ENCODE measurements at places on chromosomes 2 and 18.

- DNase-seq, result no peak
Observed at GRCh38 chr2:239425631-239426030, 24.8 kb upstream of the HDAC4 start.

- DNase-seq, result no peak
Observed at GRCh38 chr2:232539298-232540231, at the start of gene CHRNG. Gene CHRNG (plus strand): TSS chr2:232539692. CDS start chr2:232539748, 56 bp downstream.

DNA sequence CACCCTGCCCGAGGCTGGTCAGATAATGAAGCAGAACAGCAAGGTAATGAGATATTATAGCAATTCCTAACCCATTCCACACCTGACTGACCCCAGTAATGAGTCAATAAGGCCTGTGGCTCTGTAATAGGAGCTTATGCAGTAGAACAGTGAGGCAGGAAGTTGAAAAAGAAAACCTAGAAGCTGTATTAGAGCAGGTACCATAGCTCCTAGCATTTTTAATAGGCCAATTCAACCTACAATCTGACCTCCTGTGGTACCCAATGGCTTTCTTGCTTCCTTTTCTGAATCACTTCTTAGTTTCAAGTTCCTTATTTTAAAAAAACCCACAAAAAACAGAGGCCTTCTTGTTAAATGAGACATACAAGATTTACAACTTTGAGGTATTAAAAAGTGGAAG, 43.6 kb upstream of the MAP2 start:
- peak; percentile 63 for DNase-seq

GRCh38 chr2:46847185-46847710, 68.4 kb downstream of the MCFD2 start:
- DNase-seq, result peak; percentile 92

- DNase-seq, result peak; percentile 3
Observed at GRCh38 chr2:173248381-173248780, 106.3 kb upstream of the CDCA7 start.

DNA sequence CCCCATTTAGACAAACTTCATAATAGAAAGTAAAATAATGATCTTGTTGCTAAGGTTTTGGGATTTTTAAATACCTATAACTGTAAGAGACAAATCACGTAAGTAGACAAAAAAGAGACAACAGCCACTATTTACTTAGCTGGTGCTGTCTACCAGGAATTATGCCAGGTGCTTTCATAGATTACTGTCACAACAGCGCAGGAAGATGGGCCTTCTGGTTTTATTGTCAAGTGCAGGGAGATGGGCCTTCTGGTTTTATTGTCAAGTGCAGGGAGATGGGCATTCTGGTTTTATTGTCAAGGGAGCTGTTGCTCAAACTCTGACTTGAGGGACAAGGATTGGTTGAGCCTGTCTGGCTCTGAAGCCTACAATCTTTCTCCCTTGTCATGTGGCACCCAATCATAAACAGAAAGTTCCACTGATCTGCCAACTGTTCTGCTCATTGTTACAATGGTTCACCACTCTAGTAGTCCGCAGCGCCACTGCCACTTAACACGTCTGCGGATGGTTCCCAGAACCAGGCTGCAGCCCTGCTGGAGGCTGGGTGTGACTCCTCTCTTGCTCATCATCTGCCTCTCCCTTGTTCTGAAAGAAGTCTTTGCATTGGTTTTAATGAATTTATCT, 95.0 kb downstream of the RNF144A start:
- DNase-seq, result peak; percentile 80

GRCh38 chr2:96240341-96241038, 25.3 kb downstream of the TMEM127 start:
- DNase-seq, result no peak

- DNase-seq, result no peak
Observed at GRCh38 chr2:172173174-172173706, 70.5 kb upstream of the DLX2 start.

- peak; percentile 83 for DNase-seq
Observed at GRCh38 chr2:60213865-60214625, 339.4 kb downstream of the BCL11A start.

DNA sequence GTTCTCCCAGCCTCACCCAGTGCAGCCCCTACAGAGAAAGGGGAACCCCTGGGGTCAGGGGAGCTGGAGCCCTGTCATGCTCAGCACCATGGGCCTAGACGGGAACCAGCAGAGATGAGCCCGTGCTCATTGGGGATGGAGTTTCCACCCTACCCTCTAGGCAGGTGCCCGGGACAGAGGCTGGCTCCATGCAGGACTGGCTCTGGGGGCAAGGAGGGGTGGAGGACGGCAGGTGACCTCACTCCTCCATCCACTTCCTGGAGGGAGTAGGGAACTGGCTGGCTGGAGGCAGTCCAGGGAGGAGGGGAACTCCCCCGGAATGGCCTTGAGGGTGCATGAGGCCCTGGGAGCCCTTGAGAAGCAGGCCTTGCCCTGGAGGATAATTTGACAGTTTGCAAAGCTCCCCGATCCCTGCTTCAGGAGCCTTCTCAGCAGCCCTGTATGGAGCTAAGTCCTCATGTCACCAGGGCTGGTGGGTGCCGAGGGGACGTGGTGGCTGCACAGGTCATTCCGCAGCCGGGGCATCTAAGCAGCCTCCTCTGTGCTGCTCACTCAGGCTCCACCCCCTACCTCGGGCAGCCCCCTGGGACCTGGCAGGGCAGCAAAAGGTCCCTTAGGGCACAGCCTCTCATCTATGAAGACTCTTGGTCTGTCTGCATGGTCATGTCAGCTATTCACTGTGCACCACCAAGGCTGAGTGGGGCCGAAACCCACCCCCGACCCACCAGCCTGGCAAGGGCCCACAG, 2.1 kb downstream of the NEURL3 start:
- no peak for DNase-seq

DNA sequence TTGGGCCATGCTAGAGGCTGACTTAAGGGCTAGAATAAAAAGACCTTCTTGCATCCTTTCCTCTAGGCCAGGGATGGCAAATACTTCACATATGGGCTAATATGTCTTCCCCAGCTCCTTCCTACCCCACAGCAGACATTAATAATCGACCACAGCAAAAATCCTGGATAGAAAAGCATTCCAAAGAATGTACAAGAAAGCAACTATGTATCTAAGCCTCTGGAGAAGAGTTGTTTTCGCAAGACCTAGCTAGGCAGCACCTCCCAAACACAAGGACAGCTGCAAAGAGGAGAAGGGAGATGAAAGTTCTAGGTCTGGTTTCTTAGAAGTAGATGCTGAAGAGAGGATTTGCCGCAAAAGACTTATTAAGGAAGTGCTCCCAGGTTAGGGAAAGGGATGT, 372.6 kb downstream of the SLC4A3 start:
- DNase-seq, result no peak

- no peak for DNase-seq
Observed at GRCh38 chr2:139622691-139623090, 842.5 kb upstream of the NXPH2 start.

GRCh38 chr18:10245846-10246175, 208.6 kb upstream of the APCDD1 start:
- no peak for DNase-seq

DNA sequence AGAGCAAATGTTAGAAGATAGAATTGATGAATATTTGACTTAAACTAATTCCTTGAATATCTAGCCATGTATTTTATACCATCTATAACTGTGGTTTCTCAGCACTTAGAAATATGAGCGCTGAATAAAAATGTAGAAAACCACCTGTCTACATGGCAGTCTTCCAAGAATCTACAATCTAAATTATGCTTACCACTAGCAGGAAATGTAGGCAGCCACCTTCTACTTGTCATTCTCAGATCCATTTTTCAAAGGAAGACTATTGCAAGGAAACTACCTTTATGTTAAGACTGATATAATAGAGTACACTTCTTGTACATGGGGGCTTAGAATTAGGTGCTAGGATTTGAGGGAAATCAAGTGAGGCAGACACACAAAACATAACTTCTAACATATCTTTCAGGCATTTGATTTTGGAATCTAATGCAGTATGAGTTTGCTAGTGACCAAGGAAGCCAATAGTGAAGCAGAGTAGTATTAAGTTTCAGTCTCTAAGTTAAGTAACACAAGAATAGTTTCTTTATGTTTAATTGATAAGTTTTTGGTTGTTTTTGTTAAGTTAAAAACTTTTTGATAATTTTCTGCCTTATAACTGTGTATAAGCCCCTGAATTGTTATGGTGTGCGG, 175.9 kb upstream of the ITGA4 start:
- no peak for DNase-seq

GRCh38 chr2:106294182-106294581, 100.1 kb upstream of the UXS1 start:
- DNase-seq, result no peak

GRCh38 chr2:37599688-37600525, 71.5 kb downstream of the CDC42EP3 start:
- no peak for DNase-seq

DNA sequence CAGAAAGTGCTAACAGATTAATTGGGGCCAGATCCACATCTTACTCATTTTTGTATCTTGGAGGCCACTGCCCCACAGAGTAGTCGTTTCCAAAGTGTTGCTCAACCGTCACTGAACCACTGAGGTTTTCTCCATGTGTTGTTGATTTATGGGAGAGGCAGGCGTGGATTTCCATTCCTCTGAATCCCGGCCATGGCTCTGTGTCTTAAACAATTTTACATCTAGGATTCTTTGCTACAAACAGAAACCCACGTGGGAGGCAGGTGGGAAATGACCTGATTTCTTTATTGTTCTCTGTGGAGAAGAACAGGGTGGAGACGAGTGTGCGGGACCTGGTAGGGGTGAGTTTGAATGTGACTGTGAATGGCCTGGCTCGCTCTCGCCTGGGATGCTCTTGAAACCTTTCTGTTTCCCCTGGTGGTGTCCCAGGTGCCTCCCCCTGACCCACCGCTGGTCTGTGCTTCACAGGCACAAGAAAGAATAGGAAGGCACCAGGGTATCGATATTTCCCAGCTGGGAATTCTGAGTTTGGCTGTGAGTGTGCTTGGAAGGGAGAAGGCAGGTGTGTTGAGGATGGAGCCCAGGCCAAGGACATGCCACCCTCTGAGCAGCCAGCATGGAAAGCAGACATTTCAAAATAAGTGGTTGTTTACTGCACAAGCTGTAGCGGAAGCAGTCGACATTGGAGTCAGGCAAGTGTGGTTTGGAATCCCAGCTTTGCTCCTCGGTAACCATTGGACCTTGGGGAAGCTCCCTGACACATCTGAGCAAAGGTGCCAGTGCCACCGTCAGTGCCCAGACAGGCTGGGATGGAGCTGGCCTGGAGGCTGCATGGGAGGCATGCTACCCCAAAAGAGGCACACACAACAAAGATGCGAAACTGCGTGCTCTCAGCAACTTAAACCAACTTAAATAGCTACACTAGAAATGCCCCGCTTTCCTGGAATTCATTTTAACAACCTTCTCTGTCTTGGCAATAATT, 50.0 kb downstream of the LPIN1 start:
- DNase-seq, result no peak

DNA sequence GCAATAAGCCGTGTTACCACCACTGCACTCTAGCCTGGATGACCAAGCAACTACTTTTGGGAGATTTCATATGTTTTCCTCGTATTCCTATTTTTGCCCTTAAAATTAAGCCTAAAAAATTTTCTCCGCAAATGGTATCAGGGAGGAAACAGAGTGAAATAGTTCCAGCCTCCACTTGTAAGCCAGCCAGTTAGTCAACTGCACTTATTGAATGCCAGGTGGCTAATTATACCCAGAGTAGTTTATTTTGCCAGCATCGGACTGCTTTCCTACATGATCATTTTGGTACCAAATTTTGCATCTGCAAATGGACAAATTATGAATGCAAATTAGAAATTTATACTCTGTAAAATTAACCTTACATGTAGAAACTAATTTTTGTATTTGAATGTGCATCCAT, 90.2 kb upstream of the ARHGAP28 start:
- DNase-seq, result no peak

DNA sequence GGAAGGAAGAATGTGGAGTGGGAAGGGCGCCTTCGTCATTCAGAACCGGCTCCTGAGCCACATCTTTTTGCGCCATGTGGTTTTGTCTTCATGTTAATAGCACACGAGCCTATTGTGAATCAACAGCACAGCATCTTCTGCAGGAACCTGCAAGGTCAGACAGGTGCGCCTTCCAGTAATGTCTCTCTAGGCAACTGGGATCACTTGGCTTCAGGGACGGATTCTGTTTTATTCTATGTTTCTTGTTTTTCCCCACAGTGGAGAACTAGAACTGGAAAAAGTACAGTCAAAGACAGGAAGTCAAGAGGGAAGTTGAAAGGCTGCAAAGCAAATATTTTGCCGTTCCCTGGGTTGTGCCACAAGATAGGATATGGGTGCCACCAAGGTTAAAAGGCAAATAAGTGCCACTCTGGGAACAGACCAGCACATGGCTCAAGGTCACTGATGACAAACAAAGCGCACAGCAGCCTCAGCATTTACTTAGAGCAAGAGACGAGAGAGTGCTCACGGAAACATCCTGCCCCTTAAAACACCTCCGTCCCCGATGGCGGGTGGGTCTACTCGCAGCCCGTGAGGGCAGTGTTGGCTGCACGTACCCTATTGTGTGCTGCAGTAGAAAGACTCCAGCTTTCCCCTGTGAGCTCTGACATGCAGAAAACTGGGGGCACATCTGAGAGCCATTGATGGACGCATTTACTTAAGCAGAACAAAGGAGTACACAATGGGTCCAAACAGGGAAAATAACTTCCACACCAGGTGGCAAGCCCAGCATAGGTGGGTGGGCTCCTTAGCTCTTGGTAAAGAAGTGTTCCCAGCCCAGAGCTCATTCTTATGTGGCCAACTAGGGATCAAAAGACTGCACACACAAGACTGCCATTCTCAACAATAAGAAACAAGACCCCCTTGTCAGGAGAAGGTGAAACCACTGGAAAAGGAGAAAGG, 107.2 kb upstream of the PARD3B start:
- DNase-seq, result no peak

DNA sequence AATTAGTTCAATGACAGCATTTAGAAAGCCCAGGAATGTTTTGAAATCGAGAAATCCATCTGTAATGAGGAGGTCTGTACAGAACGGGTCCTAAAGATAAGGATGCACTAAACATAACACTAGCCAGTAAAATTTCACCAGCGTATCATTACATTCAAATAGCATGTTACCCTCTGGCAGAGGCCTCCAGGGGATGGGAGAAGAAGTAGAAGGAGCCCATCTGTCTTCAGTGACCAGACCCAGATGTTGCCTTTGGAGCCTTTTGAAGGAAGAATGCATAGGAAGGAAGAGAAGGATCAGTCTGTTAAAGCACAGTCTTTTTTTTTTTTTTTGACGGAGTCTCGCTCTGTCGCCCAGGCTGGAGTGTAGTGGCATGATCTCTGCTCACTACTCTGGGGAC, 86.1 kb upstream of the BCL2L11 start:
- DNase-seq, result no peak

GRCh38 chr2:23069156-23069555, 315.8 kb upstream of the KLHL29 start:
- no peak for DNase-seq

GRCh38 chr2:20916604-20917286, 93.8 kb upstream of the LDAH start:
- no peak for DNase-seq

GRCh38 chr2:241375300-241375699, 19.2 kb downstream of the FARP2 start:
- DNase-seq, result no peak

DNA sequence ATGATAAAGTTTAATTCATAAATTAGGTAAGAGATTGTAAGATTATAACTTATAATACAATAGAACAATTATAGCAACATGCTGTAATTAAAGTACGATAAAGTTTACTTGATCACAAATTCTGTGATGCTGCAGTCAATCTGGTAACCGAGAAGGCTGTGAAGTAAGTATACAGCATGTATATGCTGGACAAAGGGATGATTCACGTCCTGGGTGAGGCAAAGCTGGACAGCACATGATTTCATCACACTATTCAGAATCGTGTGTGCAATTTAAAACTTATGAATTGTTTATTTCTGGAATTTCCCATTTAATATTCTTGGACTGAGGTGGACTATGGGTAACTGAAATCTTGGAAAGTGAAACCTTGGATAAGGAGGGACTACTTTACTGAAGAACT, 522.2 kb upstream of the CNTNAP5 start:
- no peak for DNase-seq
